NAMALWA (cell line): ENCODE measurements at places on chromosomes 6 and 20.

DNA sequence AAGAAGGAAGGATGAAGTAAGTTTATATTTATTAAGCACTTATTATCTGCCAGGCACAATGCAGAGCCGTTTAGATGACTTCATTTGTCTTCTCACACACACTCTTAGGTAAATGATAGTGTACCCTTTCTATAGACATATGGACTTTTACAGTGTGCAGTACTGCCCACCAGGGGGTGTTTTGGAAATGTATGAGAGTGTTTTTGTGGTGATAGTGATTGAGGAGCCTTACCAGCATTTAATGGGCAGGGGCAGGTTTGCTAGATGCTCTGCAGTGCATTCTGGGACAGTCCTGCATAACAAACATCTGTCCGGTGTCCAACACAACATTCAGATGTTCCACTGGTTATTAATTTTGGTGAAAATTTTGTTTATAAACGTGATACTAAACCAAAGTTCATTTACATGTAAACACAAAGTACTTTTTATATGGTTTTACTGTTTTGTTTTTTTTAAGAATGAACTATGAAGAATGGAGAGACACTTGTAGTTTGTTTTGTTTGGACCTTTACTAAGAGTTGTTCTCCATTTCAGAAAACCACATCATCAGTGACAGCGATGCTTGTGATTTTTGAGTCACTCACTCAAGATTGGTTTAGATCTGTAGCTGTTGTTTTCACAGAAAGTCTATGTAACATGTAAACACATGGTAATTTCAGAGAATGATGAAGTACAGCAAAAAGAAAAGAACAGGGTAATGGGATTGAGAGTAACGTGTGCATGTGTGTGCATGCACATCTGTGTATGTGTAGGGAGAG, 19.9 kb downstream of the KCNS1 start:
- DNase-seq: peak; percentile 58

- DNase-seq: no peak
These were observed 11.8 kb downstream of the TLDC2 start for GRCh38 chr20:36887752-36888090.

- peak; percentile 60 for DNase-seq
These were observed 54.9 kb downstream of the TAF4 start for GRCh38 chr20:62010551-62011402.

GRCh38 chr20:50675671-50676376, 15.5 kb downstream of the RIPOR3 start:
- no peak for DNase-seq

DNA sequence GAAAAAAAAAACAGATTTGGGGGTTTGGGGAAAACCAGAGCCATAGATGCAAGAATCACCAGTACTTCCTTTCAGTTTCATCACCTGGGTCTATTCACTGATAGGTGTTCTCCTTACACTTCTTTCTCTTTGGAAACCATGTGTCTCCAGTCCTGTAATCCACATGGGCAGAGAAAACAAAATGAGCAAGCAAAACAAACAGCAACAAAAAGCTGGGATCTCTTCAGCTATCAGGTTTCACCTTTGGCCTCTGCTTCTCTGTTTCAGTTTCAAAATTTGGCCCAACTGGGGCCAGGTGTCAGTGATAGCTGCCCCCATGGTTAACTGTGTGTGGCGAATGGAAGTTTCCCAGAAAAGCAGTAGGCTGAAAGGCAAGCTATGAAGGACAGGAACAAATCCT, 220.0 kb upstream of the THBS2 start:
- no peak for DNase-seq

GRCh38 chr6:16741112-16742016, 19.9 kb downstream of the ATXN1 start:
- DNase-seq: no peak

GRCh38 chr20:44071057-44071456, 115.9 kb downstream of the JPH2 start:
- no peak for DNase-seq

DNA sequence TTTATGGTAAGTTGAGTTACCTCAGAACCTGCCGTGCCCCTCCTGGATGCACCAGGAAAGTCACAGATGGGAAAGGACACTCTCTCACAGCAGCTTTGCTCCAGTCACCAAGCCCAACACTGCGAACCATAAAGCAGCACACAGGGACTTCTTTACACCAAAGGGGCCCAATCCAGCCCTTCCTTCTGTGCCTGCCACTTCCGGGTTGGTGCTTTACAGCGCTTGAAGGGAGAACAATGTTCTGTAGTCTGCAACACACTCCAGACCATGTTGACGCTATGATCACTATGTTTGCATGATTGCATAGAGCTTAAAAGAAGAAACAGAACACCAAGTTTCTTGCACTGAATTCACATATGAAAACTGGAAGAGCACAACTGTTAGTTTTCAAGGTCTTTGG, 57.1 kb downstream of the SERAC1 start:
- no peak for DNase-seq
